Stimulated activated CD8-positive, alpha-beta memory T cell treated with anti-CD3 and anti-CD28 coated beads, Interleukin-12 subunit alpha, Interleukin-12 subunit beta, amount 100 ng/mL, for 4 hours (primary cell): ENCODE measurements at places on chromosomes 1 and 21.

DNA sequence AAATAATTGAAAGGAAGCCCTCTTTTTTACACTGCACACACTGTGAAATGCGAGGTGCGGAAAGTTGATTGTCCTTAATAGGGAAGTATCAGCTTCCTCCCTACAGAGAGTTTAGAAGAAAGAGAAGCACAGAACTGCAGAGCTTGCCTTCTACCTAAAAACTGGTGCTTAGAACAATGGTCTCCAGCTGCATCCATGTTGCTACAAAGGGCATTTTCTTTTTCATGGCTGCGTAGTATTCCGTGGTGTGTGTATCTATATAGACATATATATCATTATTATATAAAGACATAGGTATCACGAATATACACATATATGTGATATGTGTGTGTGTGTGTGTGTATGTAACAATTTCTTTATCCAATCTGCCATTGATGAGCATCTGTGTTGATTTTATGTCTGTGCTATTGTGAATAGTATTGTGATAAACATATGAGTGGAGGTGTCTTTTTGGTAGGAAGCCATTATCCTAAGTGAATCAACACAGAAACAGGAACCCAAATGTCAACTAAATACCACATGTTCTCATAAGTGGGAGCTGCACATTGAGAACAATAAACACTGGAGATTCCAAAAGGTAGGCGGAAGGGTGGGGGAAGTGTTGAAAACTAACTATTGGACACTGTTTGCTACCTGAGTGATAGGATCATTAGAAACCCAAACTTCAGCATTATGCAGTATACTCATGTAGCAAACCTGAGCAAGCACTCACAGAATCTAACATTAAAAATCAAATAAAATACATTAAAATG is 290.0 kb upstream of the RUNX1 start:
- DNase-seq: no peak

DNA sequence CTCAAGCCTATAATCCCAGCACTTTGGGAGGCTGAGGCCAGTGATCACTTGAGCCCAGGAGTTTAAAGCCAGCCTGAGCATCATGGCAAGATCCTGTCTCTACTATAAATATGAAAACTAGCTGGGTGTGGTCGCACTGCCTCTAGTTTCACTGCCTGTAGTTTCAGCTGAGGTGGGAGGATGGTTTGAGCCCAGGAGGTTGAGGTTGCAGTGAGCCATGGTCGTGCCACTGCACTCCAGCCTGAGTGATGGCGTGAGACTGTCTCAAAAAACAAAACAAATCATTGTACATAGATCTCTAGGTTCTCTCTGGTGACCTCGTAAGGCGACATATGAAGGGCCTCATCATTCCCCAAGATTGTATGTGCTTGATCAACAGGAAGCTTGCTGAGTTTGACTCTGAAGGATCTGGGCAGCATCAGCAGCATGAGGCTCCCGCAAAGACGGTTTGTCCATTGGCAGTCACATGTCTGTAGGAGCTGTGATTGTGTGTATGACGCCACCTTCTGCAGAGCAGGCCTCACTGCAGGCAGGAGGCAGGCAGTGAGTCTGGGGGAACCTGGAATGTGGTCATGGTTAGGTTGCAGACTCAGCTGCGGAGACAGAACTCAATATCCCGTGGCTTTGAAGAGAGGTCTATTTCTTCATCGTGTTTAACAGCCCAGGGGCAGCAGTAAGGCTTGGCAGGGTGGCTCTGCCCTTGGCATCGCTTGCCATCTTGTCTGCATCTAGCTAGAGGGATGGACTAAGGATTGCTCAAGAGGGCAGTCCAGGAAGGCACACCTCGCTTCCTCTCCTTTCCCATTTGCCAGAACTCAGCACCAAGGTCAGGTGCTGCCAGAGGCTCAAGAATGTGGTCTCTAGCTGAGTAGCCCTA is 14.0 kb downstream of the ATP5PO start:
- DNase-seq: no peak

DNA sequence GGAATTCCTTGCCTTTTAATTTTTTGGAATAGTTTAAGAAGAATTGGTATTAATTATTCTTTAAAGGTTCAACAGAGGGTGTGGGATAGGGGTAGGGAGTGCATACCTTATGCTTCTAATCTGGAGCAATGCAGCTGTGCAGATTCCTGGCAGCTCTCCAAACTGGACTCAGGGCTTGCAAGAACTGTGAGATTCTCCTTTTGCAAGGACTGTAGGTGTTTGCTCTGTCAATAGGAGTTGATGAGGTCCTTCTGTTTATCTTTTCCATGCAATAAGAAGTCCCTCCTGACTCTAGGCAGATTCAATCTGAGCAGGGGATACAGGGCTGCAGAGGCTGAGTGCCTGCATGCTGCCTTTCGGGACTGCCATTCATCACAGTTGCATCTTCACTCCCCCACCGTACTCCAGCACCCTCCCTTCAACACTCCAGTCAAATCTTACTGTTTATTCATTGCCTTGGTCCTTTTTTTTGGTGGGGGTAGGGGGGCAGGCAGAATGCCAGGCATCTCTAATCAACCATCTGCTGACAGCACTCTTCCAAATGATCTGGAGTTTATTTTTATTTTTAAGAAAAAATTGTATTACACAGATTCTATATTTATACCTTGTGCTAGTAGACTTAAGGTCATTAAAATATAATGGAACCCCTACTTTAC is 122.3 kb downstream of the DISC1 start:
- no peak for DNase-seq

GRCh38 chr1:8814865-8815264 is 2.6 kb downstream of the RERE start:
- DNase-seq: no peak

DNA sequence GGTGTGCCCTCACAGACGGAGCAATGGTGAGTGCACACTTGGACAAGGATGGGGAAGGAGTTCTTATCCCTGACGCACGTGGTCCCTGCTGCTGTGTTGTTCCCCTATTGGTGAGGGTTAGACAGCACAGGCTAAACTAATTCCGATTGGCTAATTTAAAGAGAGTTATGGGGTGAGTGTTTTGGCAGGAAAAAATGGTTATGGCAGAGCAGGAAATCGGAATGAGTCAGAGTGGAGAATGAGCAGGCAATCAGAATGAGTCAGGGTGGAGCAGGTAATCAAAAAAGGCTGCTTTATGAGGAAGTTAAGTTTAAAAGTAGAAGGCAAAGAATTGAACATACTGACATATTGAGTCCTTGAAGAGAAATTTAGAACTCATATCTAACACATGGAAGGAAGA is 100.5 kb downstream of the NGF start:
- DNase-seq: no peak
